ENCODE measurements at places on chromosomes 2 and 18.

DNA sequence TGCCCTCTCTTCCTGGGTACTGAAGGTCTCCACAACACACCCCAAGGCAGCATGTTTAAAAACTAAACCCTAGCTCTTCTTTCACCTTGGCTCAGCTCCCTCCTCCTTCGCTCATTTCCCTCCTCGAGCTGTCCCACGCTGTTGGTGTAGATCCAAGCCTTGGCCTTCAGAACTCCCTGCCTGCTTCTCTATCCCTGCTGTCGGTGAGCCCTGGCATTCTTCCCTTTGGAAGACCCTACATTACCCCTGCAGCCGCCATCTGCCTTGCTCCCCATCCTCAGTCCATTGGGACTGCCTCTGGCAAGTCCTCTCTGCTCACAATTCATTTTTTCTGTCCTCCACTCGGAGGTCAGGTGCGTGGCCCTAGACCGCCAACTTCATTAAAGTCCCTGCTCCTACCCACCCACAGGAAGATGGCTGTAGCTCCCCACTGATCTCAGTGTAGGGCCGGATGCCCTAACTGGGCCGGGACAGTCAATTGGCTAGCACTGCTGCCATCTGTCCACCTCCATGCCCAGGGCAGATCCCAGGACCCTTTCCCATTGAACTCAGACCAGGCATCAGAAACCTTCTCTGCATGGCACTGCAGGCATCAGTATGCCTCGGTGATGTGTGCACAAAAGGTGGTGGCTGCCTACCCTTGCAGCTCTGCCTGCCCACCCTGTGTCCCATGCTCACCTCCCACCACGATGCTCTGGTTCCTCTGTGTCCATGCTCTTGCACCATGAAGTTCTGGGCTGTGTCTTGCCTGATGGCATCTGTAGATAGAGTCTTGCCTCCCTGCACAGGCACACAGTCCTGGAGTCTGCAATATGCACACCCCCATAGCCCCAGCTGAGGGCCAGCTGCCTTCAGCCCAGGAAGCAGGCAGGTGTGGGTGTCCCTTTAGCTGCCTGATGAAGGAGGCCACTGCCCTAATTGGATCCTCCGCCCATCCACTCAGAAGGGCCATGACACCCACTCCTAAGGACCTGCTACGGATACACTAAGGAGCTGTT lies 5.7 kb downstream of the AMER3 start:
- DNase-seq: no peak

DNA sequence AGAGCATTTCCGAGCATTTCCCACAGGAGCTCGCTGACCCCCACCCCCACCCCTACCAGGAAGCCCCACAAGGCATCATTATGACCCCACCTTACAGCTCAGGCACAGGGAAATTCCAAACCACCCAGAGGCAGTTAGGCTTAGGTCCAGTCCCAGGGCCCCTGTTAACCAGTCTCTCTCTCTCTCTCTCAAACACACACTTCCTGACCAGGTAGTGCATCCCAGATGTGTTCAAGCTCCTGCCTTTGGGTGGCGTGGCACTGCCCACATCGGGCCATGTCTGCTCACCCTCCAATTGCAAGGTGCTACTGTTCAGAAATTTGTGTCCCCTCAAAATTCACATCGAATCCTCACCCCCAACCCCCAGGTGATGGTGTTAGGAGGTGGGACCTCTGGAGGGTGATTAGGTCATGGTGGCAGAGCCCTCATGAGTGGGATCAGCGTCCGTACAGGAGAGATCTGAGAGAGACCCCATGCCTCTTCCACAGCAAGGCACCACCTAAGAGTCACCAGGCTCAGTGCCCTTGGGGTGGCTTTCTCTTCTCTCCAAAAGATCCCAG lies 8.8 kb downstream of the COPS9 start:
- no peak for DNase-seq

DNA sequence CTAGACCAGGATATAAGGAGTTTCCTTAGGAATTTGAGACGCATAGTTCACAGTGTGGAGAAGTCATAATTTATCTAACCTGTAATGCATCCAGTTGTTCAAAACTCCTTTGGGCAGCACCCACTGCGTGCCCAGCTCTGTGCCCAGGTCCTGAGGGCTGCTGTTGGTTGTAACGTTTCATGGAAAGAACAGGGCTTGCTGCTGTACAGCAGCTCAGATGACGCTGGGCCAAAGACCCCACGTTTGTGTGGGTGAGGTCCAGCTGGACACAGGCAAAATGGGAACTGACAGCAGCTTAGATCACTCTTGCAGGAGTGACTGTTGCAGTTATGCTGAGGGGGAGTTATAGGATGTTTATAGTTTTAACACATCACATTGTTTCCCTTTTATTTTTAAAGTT lies 30.0 kb upstream of the HS6ST1 start:
- no peak for DNase-seq

- DNase-seq: no peak
Observed at GRCh38 chr2:144137705-144138428, 382.1 kb downstream of the ZEB2 start.

GRCh38 chr2:54549917-54550518 lies 93.9 kb downstream of the SPTBN1 start:
- no peak for DNase-seq

DNA sequence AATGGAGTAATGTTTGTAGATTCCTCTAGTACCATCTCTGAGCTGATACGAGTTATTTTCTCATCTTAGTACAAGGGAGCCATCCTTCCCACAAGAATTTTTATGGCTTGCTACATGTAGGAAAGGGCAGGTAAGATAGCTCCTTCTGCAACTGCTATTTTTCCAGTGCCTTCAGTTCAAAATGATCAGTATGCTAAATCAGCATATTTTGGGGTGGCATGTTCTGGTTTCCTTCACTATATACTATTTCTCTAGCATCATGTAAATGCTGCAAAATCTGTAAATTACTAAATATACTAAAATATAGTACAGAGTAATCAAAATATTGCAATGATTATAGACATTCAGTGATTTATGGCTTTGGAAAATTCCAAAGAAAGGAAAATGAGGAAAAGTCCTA lies 1230.0 kb upstream of the CHAC2 start:
- no peak for DNase-seq

- DNase-seq: no peak
Observed at GRCh38 chr2:225994748-225995405, 595.4 kb downstream of the NYAP2 start.

- no peak for DNase-seq
Observed at GRCh38 chr2:61218817-61219170, 56.8 kb downstream of the C2orf74 start.

DNA sequence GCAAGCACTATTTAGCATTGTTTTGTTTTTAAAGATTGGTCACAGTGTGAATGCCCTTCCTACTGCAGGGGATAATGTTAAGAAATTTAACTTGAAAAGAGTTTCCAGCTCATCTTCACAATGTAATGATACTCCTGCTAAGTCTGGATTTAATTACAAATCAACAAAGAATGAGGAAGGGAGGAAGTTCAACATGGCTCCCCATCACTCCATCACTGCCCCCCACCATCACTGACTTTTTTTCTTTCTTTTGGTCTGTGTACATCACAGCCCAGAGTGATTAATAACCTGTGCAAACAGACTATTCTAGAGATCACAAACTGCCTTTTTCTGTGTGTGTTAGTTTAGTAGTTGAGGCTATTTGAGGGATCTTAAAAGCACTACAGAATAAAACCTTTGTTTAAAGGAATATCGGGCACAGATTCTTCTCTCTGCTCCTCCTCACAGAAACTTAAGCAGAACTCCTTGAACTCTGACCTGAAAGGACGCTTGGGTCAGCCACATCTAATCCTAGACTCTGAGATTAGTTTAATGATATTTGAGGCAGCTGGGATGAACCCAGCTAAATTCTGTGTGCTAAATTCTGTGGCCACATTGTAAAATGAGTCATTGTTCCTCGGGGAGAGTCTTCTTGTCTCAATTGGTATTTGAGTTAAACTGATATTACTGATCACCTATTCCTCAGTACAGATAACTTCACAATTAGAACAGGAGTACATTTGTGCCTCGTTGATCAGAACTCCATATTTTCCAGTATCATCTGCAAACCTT lies 47.8 kb downstream of the SATB2 start:
- no peak for DNase-seq

GRCh38 chr2:236988690-236989624 lies 96.7 kb upstream of the COPS8 start:
- DNase-seq: no peak

DNA sequence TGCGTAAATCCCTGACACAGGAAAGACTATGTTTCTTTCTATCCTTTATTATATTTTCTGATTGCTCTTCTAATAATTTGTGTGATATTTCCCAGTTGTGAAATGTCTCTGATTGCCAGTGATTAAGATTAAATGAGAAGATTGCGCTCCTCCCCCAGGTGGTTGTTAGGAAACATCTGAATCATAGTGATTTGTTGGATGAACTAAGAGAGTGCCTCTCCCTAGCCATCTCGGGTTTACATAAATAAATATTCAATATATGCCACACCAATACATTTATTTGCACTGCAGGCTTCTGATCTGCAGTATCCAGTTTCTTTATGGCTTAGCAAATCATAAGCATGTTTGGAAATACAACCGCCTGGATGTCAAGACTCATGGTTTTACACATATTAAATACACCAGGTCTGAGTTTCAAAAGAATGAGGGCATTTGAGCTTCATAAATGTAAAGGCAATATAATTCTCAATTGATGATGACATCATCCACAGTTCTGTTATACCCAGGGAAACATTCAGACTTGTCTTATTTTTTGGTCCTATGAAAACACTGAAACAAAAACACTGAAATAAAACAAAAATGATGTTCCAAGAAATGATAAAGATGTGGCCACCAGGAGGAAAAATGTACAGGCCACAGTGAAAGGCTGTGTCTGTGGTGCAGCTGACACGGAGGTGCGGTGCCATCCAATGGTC lies 826.7 kb upstream of the ACVR2A start:
- DNase-seq: no peak

- DNase-seq: no peak
Observed at GRCh38 chr2:30492185-30492584, 45.1 kb downstream of the LCLAT1 start.

- no peak for DNase-seq
Observed at GRCh38 chr2:28824207-28824606, 13.6 kb downstream of the SPDYA start.

GRCh38 chr2:171319164-171319810 lies 114.5 kb downstream of the METTL8 start:
- peak; percentile 5 for DNase-seq

- no peak for DNase-seq
Observed at GRCh38 chr2:238107525-238108422, 7.6 kb downstream of the ESPNL start.

- DNase-seq: no peak
Observed at GRCh38 chr2:109049022-109049421, 60.0 kb upstream of the EDAR start.

GRCh38 chr18:3851159-3851558 lies 401.2 kb downstream of the TGIF1 start:
- no peak for DNase-seq

DNA sequence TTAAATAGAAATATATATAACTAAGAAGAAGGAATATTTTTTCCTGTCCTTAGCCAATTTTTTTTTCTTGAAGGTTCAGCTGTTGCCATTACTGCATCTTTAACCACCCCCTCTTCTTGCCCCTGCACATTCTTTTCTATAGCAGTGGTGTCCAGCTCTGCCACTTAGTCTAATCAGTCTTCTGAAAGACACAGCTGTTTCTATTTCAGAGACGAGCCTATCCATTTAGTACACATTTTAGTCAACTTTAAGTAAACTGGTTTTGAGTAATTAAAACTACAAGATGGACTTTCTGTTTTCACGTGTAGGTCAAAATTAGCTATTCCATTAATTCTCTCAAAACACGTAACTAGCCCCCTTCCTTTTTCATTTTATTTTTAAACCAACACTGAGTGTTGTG lies 21.0 kb downstream of the SPOPL start:
- DNase-seq: no peak

DNA sequence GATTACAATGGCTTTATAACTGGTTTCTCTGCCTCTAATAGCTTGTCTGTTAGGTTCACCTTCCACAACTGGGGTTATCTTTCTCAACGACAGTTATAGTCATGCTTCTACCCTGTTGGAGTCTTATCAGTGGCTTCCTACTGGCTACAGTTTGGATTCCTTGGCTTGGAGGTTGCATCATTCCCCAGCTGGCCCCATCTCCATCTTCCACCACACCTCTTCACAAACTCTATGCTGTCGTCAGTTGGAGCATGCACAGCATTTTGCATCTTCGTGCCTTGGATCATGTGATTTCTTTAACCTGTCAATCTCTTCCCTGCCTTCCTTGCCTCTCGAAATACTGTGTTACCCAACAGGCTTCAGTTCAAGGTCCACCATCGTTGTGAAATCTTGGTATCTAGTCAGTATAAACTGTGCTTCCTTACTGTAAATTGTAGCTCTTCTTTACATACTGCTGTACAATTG lies 316.3 kb upstream of the CXCR4 start:
- no peak for DNase-seq

DNA sequence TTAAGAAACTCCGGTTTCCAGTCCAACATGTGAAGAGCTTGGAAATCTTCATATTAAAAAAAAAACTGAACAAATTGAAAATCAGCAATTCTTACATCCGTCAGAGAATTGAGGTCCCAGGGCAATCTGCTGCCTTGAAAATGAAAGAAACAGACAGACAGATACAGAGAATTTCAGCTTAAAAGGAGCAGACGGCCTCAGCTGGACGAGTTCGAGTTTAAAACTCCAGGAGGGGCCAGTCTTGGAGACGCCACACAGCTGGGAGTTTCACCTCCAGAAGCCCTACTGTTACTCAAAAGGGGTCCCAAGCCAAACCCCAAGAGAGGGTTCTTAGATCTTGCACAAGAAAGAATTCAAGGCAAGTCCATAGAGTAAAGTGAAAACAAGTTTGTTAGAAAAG lies 226.5 kb upstream of the ARL4C start:
- no peak for DNase-seq

- DNase-seq: no peak
Observed at GRCh38 chr2:200314976-200315567, 8.6 kb downstream of the SPATS2L start.

GRCh38 chr2:106205488-106205887 lies 11.4 kb upstream of the UXS1 start:
- DNase-seq: no peak

- no peak for DNase-seq
Observed at GRCh38 chr18:76099931-76100457, 395.0 kb downstream of the ZNF516 start.

DNA sequence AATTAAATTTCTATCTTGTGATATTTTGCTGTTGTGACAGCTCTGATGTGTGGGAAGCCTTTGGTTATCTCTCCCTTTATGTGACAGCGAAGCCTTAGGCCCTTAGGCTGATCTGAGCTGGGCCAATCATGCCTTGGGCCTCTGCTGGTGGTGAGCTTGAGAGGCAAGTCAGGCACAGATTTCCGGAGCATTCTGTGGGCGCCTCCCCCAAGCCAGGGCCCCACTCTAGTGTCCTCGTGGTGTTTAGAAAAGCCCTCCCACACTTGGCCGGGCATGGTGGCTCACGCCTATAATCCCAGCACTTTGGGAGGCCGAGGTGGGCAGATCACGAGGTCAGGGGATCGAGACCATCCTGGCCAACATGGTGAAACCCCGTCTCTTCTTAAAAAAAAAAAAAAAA lies 239.8 kb downstream of the SH3RF3 start:
- no peak for DNase-seq

DNA sequence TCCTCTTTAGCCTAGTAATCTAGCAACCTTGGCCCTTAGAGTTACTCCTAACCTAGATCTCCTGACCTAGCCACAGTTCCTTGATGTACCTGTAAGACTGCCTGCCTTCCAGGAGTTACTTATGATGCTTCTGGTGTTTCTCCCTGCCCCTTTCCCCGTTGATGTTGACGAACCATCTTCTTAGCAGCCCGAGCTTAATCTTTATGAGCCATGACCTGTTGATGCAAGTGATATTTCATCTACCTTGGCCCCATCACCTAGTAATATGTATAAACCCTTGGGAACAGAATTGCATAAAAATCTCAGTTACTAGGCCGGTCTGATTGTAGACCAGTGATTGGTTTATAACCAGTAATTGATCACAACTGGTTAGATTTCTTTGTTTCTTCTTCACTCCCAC lies 2.7 kb downstream of the IMPACT start:
- no peak for DNase-seq

Measured in effector memory CD8-positive, alpha-beta T cell (primary cell).